ENCODE measurements at places on chromosomes 12 and 14. TPM values are rescaled to one million over a fixed set of nuclear protein-coding genes. Genes with fewer than 3 reads are reported as not detected.

The MYL2 gene
- not detected for total RNA-seq

The HOXC11 gene
- not detected for total RNA-seq

The HOXC4 gene
- not detected for total RNA-seq

The TMEM30B gene
- 0.42 TPM for total RNA-seq

The EGLN3 gene
- total RNA-seq = 18.6 TPM

The KLRK1 gene
- 0.12 TPM for total RNA-seq

The KLHL33 gene
- total RNA-seq = 0.17 TPM

The RNF212B gene
- total RNA-seq = not detected

The GALNT9 gene
- total RNA-seq = not detected

The FAM90A1 gene
- 0.15 TPM for total RNA-seq

The AQP5 gene
- not detected for total RNA-seq

The DCAF11 gene
- total RNA-seq = 116 TPM

The HOXC9 gene
- not detected for total RNA-seq

The SFSWAP gene
- 59.0 TPM for total RNA-seq

The LRRC43 gene
- not detected for total RNA-seq

The LAG3 gene
- 13.1 TPM for total RNA-seq

The GUCY2C gene
- not detected for total RNA-seq

The FAM186B gene
- 0.15 TPM for total RNA-seq

The KITLG gene
- 0.12 TPM for total RNA-seq

The PTPRR gene
- not detected for total RNA-seq

The SMIM41 gene
- total RNA-seq = not detected

The DAO gene
- not detected for total RNA-seq

Measured in activated CD4-positive, alpha-beta T cell treated with anti-CD3 and anti-CD28 coated beads, Interleukin-2, amount 10 ng/mL, durations not matched to agents 7 days and 5 days (primary cell).